ENCODE measurements at places on chromosomes 6 and 20. TPM values are rescaled to one million over a fixed set of nuclear protein-coding genes. Genes with fewer than 3 reads are reported as not detected.

The FAM50B gene
- total RNA-seq, result 9.8 TPM

The CST5 gene
- total RNA-seq, result not detected

The TSBP1 gene
- total RNA-seq, result not detected

GRCh38 chr6:22412994-22413393 is 116.2 kb upstream of the PRL start:
- H3K4me1 ChIP-seq, result no peaks in the 10 kb centered on the region
- DNase-seq, result no peak
- H3K36me3 ChIP-seq, result no peaks in the 10 kb centered on the region
- H3K27me3 ChIP-seq, result no peaks in the 10 kb centered on the region
- H3K27ac ChIP-seq, result no peak overlapping the region

DNA sequence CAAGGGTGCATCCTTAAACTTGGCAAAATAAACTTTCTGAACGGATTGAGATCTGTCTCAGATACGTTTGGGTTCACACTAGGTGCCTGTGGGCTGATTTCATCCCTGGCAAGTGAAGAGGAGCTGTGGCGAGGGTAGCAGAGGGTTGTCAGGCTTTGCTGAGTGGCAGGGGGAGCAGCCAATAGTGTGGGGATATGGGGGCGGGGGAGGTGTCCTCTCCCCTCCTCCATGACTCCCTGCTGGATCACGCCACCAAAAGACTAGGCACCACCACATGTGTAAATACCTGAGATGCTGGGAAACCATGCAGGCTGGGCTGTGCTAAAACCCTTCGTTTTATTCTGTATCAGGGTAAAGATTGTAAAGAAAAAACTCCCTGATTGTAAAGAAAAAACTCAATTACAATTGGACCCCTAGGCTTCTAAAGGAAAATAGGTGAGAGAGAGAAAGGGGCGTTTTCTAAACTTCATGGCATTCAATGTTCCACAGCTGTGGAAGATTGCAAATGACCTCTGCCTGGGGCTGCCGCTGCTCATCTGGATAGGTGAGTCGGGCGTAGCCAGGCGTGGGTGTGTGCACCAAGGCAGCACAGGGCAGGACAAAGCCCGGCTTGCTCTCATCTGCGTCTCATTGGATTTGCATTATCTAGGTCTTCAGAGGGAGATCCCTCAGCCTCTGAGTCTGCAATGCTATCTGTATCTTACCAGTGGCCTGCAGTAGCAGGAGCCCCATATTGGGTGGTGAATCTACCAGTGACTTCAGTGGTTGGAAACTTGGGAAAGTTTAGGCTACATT is 26.9 kb upstream of the ADTRP start:
- H3K4me1 ChIP-seq, result peaks cover 18% of the 10 kb centered on the region
- no peak overlapping the region for H3K4me3 ChIP-seq
- H3K36me3 ChIP-seq, result no peaks in the 10 kb centered on the region

DNA sequence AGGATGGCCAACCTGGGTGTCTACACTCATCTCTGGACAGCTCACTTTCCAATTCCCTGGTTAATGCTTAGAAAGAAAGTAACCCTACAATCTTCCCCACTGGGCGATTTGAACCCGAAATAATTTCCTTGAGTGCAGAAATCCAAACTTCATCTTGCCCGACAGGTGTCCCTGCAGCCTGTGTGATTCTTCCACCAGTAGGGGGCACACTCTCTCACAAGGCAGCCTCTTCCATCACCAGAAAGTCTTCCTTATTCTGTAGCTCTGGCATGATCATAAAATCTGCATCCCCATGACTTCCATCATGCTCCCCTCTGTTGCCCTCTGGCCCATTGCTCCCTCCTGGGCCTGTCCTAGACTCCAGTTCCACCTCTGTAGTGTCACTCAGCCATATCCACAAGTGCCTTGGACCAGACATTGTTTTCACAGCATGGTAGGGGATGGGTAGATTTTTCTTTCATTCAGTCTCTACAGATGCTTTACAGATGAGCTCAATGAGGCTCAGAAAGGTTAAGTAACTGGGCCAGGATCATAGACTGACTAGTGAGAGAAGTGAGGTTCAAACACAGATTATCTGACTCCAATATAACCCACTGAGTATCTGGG is 170.4 kb upstream of the SPTLC3 start:
- no peaks in the 10 kb centered on the region for H3K36me3 ChIP-seq
- no peaks in the 10 kb centered on the region for H3K27me3 ChIP-seq
- DNase-seq, result no peak

DNA sequence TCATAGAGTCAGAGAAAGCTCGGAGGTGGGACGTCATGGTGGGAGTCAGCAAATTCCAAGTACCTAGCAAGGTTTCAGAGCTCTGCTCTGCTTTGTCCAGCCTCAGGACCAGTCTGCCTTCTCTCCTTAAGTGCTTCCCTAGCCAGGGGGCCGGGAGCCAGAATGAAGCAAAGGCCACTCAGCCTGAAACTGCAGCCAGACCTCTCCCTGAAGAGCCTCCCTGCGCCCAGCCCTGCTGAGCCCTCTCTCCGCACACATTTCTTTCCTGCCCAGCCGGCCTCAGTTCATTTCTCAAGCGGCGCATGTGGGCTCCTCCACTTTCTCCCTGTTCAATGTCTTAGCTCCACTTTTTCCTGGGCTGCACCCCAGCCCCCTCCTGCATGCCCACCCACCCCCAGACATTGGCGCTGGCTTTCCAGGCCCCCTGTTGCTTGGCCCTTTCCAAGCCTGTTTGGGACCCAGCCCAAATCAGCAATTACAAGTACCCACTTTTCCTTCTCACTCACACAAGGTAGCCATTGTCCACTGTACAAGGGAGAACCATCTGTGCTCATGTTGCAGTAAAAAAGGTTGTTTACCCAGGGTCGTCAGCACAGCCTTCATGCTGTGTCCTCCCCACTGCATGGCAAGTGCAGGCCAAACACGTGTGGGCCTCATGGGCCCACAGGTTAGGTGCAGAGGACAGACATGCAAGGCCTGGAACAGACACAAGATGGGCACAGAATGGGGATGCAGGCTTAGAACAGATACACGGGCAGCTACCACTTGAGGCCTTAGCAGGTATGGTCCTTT is 147.1 kb downstream of the MRPL14 start:
- no peak overlapping the region for H3K27ac ChIP-seq
- no peaks in the 10 kb centered on the region for H3K36me3 ChIP-seq
- H3K4me3 ChIP-seq, result no peak overlapping the region
- no peak for DNase-seq
- H3K4me1 ChIP-seq, result peaks cover 2% of the 10 kb centered on the region

- no peak overlapping the region for H3K4me3 ChIP-seq
- no peaks in the 10 kb centered on the region for H3K36me3 ChIP-seq
- H3K4me1 ChIP-seq, result peaks cover 21% of the 10 kb centered on the region
- H3K27ac ChIP-seq, result no peak overlapping the region
- DNase-seq, result peak; percentile 47
- no peaks in the 10 kb centered on the region for H3K27me3 ChIP-seq
Measured at GRCh38 chr6:11174242-11174611, 58.2 kb downstream of the NEDD9 start.

DNA sequence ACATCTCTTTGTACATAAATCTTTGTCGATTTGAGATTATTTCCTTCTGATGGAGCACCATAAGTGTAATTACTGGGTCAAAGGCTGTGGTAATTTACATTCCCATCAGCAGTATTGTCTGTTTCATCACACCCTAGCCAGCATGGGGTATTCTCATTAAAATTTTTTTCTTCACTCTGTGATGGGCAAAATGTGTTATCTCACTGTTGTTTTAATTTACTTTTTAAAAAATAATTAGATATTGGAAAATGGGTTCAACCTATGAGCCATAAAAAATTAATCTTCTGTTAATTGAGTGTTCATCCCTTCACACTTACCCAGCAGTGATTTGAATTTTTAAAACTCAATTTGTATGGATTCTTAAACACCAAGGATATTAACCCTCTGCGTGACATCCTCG is 44.0 kb upstream of the NNAT start:
- H3K4me3 ChIP-seq, result no peak overlapping the region
- H3K27ac ChIP-seq, result no peak overlapping the region
- no peaks in the 10 kb centered on the region for H3K4me1 ChIP-seq
- peaks cover 21% of the 10 kb centered on the region for H3K27me3 ChIP-seq

All from activated CD4-positive, alpha-beta T cell treated with anti-CD3 and anti-CD28 coated beads, Interleukin-2, amount 10 ng/mL, durations not matched to agents 24 days and 14 days (primary cell).